ENCODE measurements at places on chromosomes 7 and 10.

DNA sequence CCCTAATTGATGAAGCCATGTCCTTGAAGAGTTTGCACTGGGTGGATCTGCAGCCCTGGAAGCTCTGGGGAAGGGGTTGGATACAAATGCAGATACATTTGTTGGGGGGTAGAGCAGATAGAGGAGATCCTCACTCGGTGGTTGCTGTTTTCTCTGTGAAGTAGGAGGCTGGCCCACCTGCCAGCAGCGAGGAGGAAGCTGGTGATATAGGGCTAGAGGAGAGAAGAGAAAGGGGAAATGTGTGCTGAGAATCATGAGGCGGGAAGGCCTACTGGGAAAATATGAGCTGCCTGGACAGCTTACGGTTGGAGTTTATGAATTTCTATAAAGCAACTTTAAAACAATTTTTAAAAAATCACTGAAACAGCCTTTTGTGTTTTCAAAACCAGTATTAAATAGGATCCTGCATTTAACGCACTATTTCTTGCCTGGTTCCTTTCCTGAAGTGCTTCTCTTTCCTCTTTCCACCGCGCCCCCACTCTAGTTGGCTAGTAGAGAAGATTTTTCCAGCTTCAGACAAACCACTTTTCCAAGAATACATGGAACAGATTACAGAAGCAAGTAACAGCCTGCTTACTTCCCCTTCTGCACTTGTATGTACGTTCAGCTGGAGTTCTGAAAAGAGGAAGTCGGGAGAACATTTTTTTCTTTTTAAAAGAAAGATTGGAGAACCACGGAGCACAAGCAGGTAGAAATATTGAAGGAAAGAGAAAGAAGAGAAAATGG lies 100.6 kb upstream of the GLCCI1 start:
- no peak for DNase-seq
- no peak overlapping the region for H3K27ac ChIP-seq
- peaks cover 2% of the 10 kb centered on the region for H3K4me1 ChIP-seq

GRCh38 chr10:131822013-131822691 lies 78.7 kb upstream of the PPP2R2D start:
- H3K4me3 ChIP-seq: no peak overlapping the region
- no peaks in the 10 kb centered on the region for H3K36me3 ChIP-seq
- H3K27me3 ChIP-seq: peaks cover 33% of the 10 kb centered on the region
- DNase-seq: peak; percentile 29
- H3K4me1 ChIP-seq: peaks cover 3% of the 10 kb centered on the region

GRCh38 chr7:1640376-1641172 lies 29.5 kb upstream of the ELFN1 start:
- H3K36me3 ChIP-seq: peaks cover 5% of the 10 kb centered on the region
- H3K27me3 ChIP-seq: no peaks in the 10 kb centered on the region
- DNase-seq: no peak
- peaks cover 17% of the 10 kb centered on the region for H3K4me1 ChIP-seq
- H3K4me3 ChIP-seq: no peak overlapping the region
- peak overlapping the region; percentile 39 for H3K27ac ChIP-seq

- DNase-seq: peak; percentile 93
- peaks cover 57% of the 10 kb centered on the region for H3K27me3 ChIP-seq
- peaks cover 8% of the 10 kb centered on the region for H3K4me1 ChIP-seq
- peak overlapping the region; percentile 86 for H3K4me3 ChIP-seq
Observed at GRCh38 chr7:146115851-146116520, 615 bp upstream of the CNTNAP2 start.

DNA sequence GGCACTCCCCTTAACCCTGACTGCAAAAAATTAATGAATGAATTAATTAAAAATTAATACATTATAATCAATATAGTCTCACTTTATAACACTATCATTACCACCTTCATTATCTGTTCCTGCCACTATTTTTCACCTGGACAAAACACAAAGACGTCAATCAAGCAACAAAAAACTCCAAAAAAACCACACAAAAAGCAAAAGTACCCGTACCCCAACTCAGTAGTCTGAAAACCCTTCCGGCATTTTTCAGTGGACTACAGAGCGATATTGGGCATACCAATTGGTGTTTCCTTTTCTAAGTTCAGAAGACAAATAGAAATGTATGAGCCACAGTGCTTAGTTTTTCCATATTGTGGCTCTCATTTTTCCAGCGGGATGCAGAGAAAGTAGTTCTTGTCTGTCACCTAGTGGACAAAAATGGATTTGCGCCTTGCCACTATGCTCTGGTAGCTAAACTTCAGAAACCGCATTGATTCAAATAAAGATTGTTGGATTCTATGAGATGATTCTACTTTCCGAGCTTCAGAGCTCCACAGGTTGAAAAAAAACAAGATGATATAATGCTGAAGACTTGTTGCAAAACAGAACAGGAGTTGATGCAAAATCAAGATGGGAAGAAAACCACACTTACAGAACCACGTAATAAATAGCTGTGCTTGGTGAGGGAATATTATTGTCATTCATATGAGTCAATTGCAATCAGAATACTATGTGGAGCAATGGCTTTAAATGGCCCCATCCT lies 50.6 kb upstream of the ITGB1 start:
- H3K27me3 ChIP-seq: no peaks in the 10 kb centered on the region
- H3K27ac ChIP-seq: peak overlapping the region; percentile 59
- H3K36me3 ChIP-seq: no peaks in the 10 kb centered on the region
